ENCODE measurements at places on chromosomes 2 and 18.

DNA sequence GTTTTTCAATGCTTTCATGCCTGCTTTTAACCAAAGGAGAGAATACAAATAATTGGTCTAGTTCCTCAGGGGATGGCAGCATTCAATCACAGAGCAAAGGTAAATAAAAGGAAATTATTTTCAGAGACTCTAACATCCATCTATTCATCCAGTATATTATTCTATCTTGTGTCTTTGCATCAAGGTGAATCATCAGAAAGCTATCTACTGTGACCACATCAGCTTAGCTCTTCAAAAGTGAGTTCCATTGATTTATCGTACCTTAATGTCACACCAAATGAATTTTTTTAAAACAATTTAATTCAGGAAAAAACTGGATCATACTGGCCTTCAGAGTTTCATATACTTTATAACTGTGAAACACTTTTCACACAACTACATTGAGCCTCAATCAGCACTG is 66.1 kb downstream of the CHN1 start:
- DNase-seq = no peak

DNA sequence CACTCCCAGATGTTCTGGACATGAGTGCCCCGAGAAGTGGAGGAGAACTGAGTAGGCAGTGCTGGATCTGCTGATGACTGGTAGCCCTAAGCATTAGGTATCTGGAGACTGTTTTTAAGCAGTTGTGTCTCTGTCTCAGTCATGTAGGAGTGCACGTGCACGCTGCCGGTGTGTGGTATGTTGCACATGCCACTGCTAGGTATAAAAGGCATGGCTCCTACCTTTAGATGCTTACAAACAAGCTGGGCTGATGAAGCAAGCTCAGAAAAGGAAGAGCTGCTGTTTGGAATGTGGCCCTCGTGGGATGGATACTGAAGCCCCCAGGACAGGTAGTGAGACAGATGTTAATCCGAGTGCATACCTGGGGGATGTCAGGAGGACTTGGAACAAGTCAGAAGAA is 49.1 kb downstream of the HK2 start:
- DNase-seq = no peak

- DNase-seq = no peak
Measured at GRCh38 chr2:71721669-71722068, 268.3 kb downstream of the DYSF start.

- no peak for DNase-seq
Measured at GRCh38 chr2:153354377-153354776, 124.2 kb downstream of the RPRM start.

DNA sequence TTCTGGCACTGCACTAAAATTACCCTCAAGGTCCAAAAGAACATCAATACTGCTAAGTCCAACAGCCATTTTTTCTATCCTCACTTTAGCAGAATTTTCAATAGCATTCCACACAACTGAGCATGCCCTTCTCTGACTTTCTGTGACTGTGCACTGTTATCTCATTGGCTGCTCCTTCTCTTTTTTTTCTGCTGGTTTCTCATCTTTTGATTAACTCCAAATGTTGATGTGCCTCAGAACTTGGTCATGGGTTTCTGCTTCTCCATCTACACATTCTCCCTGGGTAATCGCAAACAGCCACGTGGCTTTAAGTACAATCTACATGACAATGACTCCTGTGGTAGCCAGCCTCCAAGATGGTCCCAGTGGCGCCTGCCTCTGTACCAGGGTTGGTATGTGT is 75.0 kb upstream of the CD226 start:
- DNase-seq = no peak

- no peak for DNase-seq
Measured at GRCh38 chr2:148455791-148456190, 188.8 kb upstream of the EPC2 start.

- DNase-seq = no peak
Measured at GRCh38 chr2:50125246-50125645, 906.7 kb downstream of the NRXN1 start.

GRCh38 chr18:56652802-56653201 is 1.6 kb downstream of the WDR7 start:
- no peak for DNase-seq

DNA sequence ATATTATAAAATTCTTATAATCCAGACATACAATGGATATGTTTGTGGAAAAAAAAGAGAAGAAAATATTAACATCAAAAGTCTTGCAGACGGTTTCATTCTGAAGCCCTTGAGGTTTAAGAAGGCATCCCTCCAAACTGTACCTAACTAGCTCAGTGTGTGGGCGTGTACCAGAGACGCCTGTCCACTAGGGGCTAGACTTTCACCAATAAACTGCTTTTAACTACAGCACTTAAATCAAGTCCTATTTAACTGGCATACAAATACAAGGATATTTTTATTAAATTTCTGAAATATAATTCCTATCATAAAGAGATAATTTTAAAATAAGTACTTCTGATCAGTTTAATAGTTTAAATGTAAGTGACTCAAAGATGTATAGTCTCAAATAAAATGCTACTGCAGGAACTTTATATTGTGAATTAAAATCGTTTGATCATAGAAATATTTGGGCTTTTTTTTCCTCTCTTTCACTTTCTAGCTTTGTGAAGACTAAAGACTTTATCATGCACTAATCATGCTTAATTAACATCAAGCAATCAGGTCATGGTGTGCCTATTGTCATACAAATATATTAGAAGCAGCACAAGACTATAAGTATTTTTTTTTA is 437.7 kb downstream of the SATB2 start:
- DNase-seq = no peak

GRCh38 chr2:144084114-144084661 is 435.7 kb downstream of the ZEB2 start:
- DNase-seq = no peak

- no peak for DNase-seq
Measured at GRCh38 chr2:86186431-86186830, 8.8 kb downstream of the IMMT start.

DNA sequence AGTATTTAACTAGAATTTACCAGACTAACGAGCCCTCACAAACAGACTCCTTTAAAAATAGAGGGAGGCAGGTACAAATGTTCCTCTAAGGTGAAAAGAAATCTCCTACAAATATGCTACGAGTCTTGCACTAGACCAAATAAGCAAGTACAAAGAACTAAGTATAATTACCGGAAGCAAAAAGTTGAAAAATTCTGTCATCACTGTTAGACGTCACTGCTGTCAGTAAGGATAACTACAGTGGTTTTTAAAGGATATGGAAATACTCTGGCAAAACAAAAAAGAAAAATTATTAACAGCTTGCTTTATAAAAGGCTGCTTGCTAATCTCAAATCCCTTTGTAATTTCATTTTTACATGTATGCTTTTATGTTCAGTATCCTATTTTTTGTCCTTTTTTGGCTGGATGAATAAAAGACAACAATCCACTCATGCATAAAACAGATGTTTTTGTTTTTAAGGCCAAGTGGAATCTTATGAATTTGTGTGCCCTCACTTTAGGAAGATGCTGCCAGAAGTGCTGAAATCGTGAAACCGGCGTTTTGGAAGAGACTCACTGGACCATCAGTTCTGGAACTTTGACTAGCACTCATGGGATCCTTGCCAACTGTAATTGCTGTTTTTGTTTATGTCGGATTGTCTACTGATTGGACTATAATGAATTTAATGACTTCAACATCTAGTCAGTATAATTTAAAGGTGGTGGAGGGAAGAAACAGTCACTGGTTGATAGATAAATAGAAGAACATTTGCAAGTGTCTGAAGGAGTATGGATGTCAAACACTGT is 6.7 kb downstream of the ZNF521 start:
- DNase-seq = no peak
